ENCODE measurements at places on chromosomes 2 and 18. TPM values are rescaled to one million over a fixed set of nuclear protein-coding genes. Genes with fewer than 3 reads are reported as not detected.

MAL gene
- 1.2 TPM for total RNA-seq

SERPINB4 gene
- not detected for total RNA-seq

NT5C1B gene
- not detected for total RNA-seq

PTPN2 gene
- total RNA-seq, result 24.8 TPM

CYP26B1 gene
- 0.20 TPM for total RNA-seq

DNA sequence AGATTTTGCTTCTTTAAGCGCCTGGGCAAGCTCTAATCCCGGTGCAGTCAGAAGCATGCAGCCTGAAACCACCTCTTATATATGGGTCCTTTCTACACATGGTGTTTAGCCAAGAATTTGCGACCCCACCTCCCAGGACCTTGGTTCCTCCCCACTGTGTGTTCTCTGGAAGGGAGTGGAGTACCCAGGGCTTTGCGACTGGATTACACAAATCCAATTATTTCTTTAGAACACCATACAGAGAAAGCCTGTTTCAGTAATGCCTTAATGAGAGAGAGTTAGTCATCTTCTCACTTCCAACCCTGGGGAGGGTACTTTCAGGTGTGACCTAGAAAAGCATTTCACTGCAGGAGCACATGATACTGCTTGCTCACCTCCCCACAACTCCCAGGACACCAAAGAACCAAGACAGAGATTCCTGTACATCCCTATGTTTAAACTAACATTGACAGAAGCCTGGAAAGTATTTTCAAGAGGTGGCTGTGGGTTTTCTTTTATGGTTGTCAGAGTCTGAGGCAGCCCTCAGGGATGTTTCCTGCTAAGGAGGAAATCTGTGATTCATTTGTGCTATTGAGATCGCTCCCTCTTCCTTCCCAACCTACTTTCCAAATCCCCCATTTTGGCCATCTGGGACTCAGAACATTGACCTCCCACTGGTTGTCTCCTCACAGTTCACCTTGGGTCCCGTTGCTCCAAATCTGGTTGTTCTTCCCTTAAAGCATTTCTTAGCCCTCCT, at the start of gene CAPN14:
CAPN14 (minus strand) TSS at position 51 of the 736 bp plus-strand sequence. CDS start 12,068 bp downstream, outside the sequence.
- no peak for DNase-seq

GRCh38 chr2:195649629-195650190, 7.3 kb upstream of the SLC39A10 start:
- DNase-seq, result no peak

DNA sequence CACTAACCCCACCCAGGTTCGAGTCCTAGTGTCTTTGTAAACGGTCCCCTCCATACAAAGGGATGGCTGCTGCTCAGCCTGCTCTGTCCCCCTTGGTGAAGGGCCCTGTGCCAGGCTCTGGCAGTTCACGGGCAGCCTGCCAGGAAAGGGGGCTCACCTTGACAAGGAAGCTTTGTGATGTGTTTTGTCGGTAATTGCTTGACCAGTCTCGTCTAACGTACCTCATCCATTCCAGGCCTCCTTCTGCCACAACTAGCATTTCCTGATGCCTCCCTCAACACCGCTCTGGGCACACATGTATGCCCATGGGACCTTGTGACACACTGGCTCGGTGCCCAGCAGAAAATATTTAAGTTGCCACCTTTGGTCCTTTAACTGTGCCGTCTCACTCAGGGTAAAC, 171.9 kb downstream of the KLHL29 start:
- peak; percentile 56 for DNase-seq

GRCh38 chr2:216545359-216545758, 46.7 kb downstream of the RPL37A start:
- DNase-seq, result no peak

DNA sequence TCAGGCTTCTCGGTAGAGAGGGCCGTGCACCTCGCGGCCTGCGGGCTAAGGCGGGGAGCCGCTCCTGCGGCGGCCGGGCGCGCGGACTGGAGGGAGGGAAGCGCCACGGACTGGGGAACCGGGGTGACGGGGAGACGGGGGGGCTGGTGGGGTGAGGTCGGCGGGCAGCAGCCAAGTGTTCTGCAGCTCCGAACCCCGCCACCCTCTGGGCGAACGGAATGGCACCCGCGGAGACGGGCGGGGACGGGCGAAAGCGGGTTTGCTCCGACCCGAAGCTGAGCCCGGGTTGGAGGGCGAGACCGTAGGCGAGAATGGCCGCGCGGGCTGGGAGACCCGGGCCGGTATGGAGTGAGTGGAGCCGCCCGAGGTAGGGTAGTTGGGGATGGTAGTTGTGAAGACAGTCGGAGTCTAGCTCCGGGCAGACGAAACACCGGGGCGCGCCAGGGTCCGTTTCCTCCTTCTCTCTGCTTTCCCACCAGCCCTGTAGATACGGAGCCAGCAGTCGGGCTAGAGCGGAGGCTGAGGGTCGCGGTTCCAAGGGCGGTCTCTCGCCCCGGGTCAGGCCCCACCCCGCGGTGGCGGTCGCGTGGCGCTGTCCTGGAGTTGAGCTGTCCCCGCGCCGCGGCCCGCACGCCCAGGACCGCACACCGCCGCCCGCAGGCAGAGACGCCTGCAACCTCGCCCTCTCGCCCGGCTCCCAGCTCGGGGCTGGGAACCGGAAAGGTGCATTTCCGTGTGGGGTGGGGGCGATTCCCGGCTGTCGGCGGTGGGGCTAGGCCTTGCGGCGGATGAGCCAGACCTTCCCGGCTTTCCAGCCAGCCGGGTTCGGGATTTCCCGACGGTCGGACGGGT, 160.3 kb upstream of the SIX2 start:
- peak; percentile 38 for DNase-seq

DNA sequence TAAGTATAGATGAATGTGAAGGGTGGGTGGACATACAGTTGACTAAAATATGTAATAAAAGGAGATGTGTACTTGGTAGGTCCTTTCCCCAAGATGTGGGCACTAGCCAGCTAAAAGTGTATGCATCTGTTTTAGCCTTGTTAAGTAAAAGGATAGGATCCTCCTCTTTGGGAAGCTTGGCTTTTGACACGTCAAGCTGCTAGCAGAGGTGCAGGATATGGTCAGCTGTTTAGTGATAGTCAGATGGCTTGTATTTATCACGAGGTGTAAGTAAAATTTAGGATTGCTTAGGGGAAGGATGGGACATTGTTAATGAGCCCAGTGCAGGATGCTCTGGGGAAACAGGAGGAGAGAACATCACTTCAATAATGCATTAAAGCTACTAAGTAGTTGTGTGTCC, 1.5 kb downstream of the MFSD6 start:
- no peak for DNase-seq

DNA sequence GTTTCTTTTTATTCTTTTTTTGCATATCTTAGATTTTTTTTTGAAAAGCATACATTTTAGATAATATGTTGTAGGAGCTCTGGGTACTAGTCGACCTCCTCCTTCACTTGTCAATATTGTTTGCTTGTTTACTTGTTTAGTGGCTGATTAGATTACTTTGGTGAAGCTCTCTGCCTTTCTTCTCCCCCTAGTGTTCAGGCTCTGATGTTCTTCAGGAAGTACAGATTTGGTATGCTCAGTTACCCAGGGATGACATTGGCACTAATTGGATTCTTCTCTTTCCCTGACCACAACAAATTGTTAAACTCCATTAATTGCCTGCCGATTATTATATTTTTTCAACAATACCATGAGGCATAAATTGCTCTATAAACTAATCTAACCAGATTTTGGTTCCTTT, 491.2 kb downstream of the SUCLG1 start:
- DNase-seq, result no peak

DNA sequence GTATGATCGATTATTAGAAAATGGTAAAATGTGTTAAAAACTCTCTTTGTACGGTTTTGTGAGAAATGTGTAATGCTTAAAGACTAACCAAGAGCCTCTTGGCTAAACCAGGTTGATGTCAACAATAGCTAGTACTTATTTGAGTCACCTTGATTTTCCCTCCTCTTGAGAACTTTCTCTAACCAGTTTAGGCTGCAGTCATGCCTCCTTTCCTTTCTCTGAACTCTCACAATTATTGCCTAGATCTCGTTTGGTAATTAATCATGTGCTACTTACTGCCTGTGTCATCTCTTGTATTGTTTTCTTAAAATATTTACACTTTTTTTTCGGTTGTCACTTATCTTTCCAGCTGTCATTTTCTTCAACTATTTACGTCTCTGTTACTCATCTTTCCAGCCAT, 1.1 kb upstream of the EPC2 start:
- no peak for DNase-seq

DNA sequence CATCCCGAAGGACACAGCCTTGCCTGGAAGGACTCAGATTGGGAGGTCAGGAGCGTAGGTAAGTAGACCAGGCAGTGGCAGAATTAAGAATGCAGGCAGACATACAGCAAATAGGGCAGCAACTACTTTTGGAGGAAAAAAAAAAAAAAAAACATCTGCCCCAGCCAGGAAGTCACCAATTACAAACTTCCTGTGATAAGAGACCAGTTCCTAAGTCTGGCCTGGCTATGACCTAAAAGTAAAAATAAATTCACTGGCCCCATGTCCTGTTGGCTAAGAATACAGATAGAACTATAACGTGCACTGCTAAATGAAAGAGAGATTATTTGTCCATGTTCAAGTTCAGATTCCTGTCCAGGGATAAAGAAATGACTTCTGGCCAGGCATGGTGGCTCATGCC, 45.2 kb upstream of the NOSTRIN start:
- DNase-seq, result no peak

DNA sequence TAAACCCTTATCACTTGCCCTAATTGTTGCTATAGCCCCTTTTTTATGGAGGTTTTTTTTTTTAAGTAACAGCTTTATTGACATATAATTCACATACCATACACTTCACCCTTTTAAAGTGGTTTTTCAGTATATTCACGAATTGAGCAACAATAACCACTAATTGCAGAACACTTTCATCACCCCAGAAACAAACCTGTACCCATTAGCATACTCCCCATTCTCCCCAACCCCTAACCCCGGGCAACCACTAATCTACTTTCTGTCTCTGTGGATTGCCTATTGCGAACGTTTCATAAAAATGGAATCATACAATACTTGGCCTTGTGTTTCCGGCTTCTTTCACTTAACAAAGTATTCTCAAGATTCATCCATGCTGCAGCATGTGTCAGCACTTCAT, 213.6 kb downstream of the ATAD2B start:
- DNase-seq, result no peak

DNA sequence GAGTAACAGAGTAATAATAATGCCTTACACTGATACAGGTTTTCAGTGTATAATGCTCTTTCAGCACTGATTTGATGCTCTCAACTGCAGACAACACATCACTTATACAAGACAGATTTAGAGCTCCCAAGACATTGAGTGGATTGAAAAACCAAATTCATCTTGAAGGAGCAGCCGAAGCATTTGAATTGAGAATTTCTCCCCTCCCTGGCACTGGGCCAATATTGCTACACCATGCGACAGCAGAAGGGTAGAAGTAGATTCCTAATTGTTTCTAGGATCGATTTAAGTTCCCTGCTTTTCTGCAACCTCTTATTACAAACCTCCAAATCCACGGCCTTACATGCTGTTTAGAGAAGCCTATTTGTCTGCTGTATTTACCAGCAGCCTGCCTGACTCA, 15.5 kb downstream of the CENPA start:
- DNase-seq, result no peak

- no peak for DNase-seq
Observed at GRCh38 chr2:168194784-168195522, 52.4 kb downstream of the STK39 start.
